ENCODE measurements at places on chromosomes 1 and 21. TPM values are rescaled to one million over a fixed set of nuclear protein-coding genes. Genes with fewer than 3 reads are reported as not detected.

- DNase-seq: no peak
Measured at GRCh38 chr1:10325521-10325920, 73.3 kb upstream of the PGD start.

GRCh38 chr21:43188181-43188580, 19.4 kb downstream of the CRYAA start:
- DNase-seq: no peak

DNA sequence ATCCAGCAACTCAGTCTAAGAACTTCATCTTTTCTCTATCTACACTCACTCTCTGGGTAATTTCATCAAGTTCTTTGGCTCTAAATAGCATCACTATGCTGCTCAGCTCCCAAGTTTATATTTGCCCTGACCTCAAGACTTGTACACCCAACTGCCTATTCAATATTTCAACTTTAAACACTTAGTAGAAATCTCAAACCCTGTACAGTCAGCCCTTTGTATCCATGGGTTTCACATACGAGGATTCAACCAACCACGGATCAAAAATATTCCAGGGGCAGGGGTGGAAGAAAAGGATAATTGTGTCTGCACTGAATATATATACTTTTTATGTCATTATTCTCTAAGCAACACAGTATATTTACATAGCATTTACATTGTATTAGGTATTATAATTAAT, 13.9 kb downstream of the ASH1L start:
- no peak for DNase-seq

GRCh38 chr1:8879464-8879921, 1.0 kb upstream of the ENO1 start:
- DNase-seq: no peak

DNA sequence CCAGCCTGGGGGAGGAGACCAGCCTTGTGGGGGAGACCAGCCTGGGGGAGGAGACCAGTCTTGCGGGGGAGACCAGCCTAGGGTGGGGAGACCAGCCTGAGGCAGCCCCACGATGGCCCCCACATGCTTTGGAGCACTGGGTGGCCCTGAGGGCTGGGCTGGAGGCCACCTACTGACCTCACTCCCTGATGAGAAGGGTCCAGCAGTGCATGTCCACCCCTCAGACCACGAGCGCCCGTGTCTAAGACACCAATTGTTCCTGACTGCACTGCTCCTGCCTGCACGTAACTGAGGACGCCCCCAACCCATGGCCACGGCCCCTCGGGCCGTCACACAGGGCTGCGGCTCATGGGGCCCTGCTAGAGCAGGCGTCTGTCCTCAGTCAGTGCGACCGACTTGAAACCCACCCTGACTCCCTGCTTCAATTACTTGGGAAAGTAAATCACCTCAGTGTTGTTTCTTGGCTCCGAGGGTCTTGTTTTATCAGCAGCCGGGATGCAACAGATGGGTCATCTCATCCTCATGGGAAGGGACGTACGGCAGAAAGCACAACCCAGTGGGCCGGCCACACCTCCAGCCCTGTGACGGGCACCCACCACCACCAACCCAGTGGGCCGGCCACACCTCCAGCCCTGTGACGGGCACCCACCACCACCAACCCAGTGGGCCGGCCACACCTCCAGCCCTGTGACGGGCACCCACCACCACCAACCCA, at the start of gene SPATC1L:
TSS of gene SPATC1L (minus strand) at position 550 of the 715 bp plus-strand sequence. CDS start 1,643 bp downstream, outside the sequence.
- DNase-seq: no peak

KCNJ15 gene
- not detected for total RNA-seq

ATXN7L2 gene
- 7.2 TPM for total RNA-seq
